ENCODE measurements at places on chromosomes 4 and X.

GRCh38 chrX:17470136-17470535 is 95.1 kb downstream of the NHS start:
- DNase-seq: no peak

DNA sequence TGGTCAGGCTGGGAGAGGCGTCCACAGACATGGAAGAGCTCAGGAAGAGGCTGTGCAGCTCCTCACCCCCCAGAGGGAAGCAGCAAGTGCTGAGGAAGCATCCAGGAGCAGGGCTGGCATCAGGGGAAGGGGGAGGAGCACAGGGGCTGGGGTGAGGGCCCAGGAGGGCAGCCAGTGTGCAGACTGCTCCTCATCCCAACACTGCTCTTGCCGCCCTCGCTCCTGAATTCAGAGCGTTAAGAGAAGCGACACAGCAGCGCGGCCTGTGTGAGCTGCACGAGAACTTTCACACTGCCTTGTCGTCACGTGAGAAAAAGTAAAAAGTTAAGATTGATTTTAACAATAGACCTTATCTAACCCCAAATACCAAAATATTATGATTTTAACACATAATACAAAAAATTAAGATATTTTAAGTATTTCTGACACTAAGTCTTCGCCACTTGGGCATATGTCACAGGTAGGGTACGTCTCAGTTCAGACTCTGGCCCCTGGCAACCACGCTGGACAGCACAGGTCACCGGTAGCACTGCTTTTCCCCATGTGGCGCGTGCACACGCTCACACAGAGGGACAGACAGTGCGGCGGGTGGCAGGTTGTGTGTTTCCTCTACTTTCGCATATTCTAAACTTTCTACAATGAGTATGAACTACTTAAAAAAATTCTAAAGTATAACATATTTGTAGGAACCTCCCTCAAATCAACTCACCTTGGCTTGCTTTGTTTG is 19.7 kb downstream of the NOP14 start:
- DNase-seq: no peak

DNA sequence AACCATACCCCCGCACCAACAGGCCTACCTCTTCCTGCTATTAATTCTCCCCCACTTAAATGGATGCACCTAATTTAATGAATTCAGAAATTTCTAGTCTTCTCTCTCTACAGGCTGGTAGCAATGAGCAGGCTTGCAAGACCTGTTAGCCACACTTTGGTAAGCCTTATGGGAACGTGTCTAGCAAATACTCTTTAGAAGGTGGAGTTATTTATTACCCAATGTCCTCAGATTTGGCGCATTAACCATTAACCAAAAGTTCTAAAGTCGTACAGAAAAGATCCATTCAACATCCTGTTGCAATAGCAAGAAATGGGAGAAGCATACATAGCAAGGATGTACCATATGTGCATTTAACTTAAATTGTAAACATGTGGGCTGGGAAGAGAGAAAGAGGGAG is 47.5 kb downstream of the SLITRK2 start:
- DNase-seq: no peak

DNA sequence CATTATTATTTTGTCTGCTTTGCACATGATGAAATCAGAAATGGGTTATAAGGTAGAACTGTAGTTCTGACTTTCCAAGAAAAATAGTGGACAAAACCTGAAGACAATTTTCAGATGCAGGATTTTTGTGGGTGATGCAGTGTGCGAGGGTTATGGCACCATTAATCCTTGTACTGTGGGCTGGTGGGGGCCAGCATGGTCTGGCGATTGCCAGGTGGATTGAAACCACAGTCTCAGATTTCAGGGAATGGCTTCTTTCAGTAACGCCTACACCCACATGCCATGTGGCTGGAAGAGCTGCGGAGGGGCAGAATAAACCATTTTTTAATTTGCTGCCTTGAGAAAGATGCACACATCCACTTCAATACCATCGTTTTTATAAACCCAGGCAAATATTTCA is 150.5 kb downstream of the ARSF start:
- DNase-seq: no peak

DNA sequence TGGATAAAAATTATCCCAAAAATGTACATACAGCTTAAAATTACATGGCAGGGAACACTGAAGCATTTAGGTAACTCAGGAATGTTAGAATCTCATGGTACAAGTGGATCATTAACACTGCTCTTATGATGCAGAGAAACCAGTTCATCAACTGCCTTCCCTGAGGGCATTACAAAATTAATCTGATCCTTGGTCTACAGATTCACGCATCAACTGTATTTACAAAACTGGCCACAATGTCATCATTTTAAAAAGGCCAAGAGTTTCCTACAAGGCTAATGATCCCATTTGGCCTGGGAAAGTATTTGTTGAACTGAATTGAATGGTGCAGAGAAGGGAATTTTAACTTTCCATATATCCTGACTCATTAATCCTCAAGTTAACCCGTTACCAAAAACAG is 84.6 kb downstream of the TSPAN5 start:
- no peak for DNase-seq

- DNase-seq: no peak
Observed at GRCh38 chr4:56261027-56261426, 126.3 kb downstream of the AASDH start.

GRCh38 chr4:100823066-100823992 is 305.5 kb upstream of the EMCN start:
- DNase-seq: no peak

DNA sequence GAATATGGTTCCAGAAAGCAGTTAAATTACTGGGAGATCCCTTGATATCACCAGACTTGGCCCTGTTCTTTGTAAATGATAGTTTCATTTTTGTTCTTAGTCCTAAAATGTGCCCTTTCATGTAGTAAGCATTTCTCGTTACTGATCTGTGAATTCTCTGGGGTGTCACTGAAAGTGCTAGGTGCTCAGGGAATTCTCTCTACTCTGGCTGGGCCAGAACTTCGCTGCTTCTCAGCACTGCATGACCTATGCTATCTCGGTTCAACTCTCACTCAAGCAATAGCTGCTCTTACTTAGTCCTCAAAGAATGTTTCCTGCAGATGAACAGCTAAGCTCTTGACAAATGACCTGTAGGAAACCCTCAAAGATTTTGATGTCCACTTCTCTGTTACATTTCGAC is 1144.3 kb downstream of the ADGRL3 start:
- no peak for DNase-seq

DNA sequence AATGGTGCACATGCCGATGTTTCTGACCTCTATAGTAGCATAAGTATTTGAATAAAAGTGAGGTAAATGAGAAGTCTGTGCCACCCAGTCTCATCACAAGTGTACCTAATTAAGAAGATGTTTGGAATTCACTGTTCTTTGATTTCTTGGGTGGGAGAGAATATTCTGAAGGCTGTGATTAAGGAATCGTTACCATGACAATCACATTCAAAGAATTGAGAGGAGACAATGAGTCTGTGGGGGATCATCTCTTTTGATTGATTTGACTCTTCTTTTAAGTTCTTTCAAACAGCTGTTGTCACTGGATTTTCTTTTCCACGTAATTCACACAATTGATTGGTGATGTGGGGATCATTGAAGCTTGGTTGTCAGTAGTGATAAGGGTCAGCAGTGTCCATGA is 18.1 kb downstream of the FHL1 start:
- DNase-seq: no peak

- DNase-seq: peak; percentile 40
Observed at GRCh38 chrX:55488593-55489313, 895 bp downstream of the USP51 start.

DNA sequence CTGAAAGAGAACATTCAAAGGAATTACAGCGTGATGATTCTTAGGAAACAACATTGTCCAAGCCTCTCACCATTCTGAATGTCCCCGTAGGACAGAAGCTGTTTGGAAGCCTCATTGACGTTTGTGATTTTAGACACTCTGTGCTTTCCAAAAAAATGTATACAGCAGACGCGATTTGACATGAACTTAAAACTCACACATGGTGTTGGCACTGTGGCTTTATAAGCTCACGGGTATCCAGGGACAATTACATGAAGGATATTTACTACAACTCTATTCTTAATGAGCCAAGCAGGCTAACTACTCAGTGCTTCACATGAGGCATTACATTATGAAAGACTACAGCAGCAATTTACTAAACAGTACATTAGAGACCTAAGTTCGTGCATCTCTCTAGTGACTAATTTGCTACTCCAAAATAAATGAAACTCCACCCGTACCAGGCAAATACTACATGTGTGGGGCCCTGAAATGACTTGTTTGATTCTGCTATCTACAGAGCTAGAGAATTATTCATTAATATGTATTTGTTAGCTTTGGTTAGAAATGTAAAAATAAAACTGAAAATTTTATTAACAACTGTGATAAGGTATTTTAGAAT is 620.7 kb downstream of the SPRY1 start:
- DNase-seq: no peak

DNA sequence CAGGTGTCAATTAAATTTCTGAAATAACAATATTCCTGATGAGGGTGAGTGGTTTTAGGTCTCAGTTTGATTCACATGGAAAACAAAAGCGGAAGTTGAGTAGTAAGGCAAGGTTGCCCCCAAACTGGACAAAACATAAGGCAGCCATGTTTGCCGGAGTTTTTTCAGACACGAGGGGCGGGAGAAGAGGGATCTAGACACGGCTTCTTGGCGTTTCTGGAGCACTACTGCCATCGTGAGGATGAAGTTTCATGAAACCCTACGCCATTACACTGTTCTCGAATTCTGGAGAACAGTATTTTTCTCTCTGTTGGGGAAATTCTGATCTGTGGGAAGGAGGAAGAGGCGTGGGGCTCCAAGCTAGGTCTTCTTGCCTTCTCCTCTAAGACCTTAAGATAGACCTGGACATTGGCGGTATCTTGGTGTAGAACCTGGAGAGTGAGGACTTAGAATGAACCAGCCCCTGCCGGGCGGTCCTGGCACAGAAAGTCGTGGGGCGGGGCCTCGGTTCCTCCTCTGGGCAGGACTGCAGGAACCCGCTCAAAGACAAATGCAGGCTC is 160.3 kb downstream of the OR13H1 start:
- peak; percentile 80 for DNase-seq

DNA sequence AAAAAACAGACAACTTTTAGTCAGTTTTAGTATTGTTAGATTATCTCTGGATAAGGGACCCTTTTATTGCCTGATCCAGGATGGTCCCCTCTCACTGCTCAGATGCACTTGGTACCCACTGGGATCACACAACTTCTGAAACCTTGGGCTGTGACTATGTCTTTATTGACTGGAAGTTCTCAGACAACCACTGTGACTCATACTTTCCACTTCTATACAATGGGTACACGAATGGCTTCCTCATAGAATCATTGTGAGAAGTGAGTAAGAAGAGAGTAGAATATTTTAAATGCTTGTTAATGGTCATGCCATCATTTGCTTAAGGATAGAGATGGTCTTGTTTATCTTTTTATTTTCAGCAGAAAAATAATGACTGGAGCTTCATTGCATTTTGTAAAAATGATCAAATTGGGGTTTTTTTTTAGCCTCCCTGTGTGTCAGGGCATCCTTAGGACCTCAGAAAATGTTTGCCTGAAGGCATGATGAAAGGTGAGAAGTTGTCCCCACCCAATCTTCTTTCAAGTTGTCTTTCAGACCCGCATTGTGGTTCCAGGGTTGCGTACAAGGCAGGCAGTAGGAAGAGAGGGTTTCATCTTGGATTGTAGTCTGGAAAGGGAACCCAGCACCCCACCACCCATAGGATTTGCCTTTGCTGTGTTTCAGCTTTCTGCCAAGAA is 115.1 kb downstream of the CPEB2 start:
- DNase-seq: no peak

DNA sequence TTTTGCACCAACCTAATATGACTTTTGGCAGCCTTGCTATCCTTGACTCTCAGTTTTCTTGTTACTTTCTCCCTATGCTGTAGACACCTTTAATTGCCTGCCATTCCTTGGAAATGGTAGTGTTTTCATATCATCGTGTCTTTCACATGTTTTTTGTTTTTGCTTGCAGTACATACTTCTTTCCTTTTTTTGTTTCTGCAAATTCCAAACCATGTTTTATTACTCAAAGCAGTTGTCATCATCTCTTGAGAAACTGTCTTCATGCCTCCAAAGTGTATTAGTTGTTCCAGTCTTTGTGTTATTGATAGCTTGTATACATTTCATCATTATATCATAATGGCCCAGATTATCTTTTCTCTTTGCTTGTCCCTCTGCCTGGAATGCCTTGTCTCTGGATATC is 57.1 kb downstream of the PDLIM5 start:
- DNase-seq: no peak

DNA sequence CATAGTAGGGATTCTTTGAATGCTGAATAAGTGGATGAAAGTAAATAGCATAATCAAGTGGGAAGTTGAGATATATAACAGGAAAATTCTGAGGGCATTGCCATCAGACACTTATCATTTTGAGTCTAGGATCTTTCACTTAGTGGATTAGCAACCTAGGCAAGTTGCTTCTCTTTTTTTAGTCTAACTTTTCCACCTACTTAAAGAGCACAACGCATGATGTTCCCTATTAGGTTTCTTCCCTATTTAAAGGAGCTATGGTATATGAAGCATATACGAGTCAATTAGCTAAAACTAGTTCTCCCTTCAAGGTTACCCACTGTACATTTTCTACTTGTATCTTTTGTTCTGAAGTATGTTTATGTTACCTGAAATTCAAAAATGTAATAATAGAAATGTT is 67.1 kb upstream of the HS3ST1 start:
- DNase-seq: no peak

DNA sequence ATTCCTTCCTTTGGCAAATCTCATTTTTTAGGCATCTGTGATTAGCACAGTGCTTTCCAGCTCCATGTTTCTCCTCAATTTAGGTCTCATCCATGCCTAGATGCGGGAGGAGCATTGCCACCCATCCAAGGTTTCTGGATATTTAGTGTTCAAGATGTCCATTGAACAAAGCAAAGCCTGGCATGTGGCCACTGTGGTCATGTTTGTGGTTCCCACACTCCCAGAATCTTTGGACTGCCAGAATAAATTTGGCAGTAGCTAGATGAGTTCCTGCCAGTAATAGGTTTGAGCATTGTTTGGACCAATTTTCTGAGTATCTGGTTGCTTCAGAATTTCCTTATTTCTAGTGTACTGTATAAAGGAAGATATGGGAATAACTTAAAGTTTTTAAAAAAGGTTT is 1124.1 kb downstream of the ADGRL3 start:
- DNase-seq: no peak

DNA sequence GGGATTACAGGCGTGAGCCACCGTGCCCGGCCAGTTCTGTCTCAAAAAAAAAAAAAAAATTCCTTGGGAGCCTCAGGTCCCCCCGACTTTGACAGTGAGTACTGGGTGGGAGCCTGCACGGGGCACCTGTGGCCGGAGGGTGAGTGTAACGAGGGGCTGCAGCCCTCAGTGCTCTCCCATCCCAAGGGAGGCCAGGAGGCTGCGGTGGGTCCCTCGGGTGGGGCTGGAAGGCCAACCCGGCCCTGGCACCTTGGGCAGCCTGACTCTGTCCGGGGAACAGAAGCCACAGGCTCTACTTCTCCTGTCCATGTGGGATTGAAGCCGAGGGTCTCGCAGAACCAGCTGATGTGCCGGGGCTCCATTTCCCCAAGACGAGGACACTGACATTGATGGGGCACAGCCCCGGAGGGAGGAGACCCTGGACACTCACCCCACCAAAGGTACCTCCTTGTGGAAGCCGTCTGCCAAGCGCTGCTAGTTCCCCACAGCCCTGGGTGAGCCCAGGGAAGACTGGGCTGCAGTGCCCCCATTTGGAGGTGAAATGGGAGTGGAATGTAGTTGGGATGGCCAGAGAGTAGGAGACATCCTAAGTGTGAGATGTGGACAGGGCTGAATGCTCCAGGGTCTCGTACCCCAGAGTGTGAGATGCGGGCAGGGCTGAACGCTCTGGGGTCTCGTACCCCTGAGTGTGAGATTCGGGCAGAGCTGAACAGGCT is 2.3 kb upstream of the SLC26A1 start:
- no peak for DNase-seq

GRCh38 chr4:120158046-120158445 is 91.4 kb upstream of the MAD2L1 start:
- DNase-seq: no peak

GRCh38 chrX:23185951-23186350 is 148.7 kb upstream of the PTCHD1 start:
- DNase-seq: no peak
